ENCODE measurements at places on chromosomes 7 and 10. TPM values are rescaled to one million over a fixed set of nuclear protein-coding genes. Genes with fewer than 3 reads are reported as not detected.

Gene FRMD4A
- 38.3 TPM for total RNA-seq

Gene PSMA2
- total RNA-seq, result 55.1 TPM

- DNase-seq, result peak; percentile 77
Observed at GRCh38 chr10:30553626-30554439, 75.7 kb downstream of the LYZL2 start.

Gene IL15RA
- 36.7 TPM for total RNA-seq

DNA sequence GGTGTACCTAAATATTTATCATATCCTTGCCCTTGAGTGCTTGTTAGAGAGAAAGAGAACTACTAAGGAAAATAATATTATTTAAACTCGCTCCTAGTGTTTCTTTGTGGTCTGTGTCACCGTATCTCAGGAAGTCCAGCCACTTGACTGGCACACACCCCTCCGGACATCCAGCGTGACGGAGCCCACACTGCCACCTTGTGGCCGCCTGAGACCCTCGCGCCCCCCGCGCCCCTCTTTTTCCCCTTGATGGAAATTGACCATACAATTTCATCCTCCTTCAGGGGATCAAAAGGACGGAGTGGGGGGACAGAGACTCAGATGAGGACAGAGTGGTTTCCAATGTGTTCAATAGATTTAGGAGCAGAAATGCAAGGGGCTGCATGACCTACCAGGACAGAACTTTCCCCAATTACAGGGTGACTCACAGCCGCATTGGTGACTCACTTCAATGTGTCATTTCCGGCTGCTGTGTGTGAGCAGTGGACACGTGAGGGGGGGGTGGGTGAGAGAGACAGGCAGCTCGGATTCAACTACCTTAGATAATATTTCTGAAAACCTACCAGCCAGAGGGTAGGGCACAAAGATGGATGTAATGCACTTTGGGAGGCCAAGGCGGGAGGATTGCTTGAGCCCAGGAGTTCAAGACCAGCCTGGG, 11.4 kb downstream of the SERPINE1 start:
- peak; percentile 84 for DNase-seq

DNA sequence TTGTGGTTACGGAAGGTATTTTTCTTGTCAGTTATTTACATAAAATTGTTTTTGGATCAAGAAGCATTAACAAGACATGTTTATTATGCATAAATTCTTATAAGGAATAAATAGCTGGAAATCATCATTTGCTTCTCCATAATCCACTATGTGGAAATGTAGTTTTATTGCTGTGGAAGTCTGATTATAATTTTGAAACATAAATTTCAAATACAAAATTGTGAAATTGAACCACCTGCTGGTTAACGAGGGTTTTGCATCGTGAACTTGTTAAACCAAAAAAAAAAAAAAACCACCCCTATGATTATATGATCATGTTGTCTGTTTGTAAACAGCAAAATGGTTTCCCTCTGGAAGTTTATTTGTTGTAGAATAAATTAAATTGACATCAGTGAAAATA, 25.9 kb downstream of the ABRAXAS2 start:
- DNase-seq, result no peak

- no peak for DNase-seq
Observed at GRCh38 chr10:72425133-72425532, 70.4 kb upstream of the DNAJB12 start.

DNA sequence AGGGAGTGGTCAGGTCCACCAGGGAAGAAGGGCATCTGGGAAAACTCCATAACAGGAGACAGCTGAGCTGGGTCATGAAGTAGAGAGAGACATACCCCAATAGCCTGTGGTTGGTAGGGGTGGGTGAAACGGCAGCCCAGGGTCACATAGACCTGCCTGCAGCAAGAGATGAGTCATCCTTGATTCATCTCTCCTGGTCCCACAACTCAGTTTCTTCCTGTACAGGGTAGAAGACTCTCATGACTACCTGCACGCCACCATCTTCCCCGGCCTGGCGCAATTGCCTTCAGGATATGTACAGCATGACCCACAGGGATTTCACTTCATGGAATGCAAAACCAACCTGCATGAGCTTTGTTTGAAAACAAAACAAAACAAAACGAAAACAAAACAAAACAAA, 45.1 kb upstream of the ADAM12 start:
- no peak for DNase-seq

Gene SFXN4
- 20.8 TPM for total RNA-seq

GRCh38 chr10:101772895-101773761, 2.8 kb downstream of the FGF8 start:
- peak; percentile 25 for DNase-seq

- no peak for DNase-seq
Observed at GRCh38 chr10:21506351-21506750, 19.1 kb downstream of the SKIDA1 start.

- DNase-seq, result no peak
Observed at GRCh38 chr7:68269405-68269804, 1272.8 kb downstream of the TYW1 start.

GRCh38 chr7:44603193-44603592, 3.2 kb upstream of the OGDH start:
- no peak for DNase-seq

- DNase-seq, result no peak
Observed at GRCh38 chr10:89916468-89917215, 215.3 kb downstream of the KIF20B start.

- DNase-seq, result no peak
Observed at GRCh38 chr10:8255301-8255700, 200.8 kb downstream of the GATA3 start.

- no peak for DNase-seq
Observed at GRCh38 chr7:143315776-143316175, at the start of gene CLCN1. TSS of gene CLCN1 (plus strand) at chr7:143316111. CDS start at chr7:143316213, 102 bp downstream.

DNA sequence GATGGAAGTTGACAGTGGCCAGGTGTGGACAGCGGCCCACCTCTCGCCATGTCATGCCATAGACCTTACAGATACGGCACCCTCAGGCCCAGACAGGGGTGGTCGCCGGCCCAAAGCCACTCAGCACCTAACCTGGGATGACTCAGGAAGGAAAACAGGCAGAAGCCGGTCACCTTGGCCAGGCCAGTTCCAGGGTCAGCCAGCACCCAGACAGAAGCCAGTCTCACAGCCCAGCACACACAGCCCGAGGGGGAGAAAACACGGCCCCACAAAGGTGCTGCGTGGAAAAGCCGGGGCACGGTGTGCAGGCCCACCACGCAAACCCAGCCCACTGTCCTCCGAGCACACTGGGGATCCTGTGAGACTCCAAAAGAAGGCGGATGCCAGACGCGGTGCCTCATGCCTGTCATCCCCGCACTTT, 95.2 kb upstream of the DNAAF5 start:
- DNase-seq, result peak; percentile 53

Gene SLC18A2
- 5.2 TPM for total RNA-seq

- no peak for DNase-seq
Observed at GRCh38 chr7:81810476-81811155, 40.8 kb upstream of the HGF start.

DNA sequence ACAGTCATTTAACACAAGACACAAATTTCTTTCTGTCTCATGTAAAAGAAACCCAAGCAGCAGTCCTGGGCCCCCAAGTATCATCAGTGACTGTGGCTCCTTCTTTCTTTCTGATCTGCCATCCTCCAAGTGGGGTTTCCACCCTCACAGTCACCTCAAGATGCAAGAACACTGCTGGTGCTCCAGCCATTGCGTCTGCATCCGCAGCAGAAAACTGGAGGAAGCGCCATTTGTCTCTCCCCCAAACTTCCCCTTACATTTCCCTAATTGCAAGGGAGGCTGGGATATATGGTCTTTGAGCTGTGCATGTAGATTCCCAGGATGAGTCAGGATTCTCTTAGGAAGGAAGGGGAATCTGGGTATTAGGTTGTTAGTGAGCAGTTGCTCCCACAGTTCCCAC, 60.9 kb upstream of the GNA12 start:
- DNase-seq, result no peak

GRCh38 chr7:51235593-51236313, 80.9 kb downstream of the COBL start:
- DNase-seq, result no peak

DNA sequence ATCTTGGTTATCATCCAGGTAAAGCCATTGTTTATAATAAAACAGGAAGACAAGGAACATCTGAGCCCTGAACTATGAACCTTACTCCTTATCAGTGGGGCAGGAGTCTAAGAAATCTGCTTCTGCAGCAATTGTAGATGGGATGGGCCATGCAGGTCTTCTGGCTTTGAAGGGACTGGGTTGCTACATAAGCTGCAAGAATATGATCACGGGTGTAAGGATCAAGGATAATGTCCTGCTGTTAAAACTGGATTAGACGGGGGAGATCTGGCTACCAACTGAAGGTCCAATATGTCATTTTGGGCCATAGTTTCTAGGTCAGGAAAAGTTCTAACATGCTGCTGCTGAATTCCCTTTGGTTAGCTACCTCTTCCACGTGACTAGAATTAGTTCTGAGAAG, 1363.4 kb upstream of the CELF2 start:
- no peak for DNase-seq

DNA sequence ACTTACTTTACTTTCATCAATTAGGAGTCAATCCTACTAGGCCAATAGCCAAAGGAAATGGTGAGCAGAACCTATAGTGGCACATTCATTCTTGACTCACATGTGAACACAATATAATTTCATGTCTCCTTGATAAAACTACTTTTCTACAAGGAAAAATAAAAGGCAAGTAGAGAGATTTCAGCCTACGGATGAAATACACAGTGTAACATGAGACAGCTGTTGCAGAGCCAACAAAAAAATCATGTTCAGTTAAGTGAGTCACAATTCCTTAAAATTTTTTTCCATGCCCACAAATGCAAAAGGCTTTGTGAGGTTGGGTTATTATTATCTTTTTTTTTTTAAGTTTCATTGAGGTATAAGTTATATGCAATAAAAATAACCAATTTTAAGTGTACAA, 54.8 kb downstream of the GPR141 start:
- no peak for DNase-seq

DNA sequence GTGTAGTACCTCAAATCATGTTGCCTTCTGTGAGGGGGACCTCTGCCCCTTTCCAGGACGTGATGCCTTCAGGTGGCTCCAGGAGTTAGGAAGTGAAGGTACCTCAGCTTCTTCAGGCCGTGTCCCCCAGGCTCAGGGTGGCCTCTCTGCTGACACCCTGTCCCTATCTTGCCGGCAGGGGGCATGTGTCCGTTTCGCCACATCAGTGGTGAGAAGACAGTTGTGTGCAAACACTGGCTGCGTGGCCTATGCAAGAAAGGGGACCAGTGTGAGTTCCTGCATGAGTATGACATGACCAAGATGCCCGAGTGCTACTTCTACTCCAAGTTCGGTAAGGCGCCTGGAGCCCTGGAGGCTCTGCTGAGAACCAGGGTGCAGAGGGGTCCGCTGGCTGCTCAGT, 9.2 kb downstream of the CPSF4 start:
- DNase-seq, result no peak

- DNase-seq, result no peak
Observed at GRCh38 chr7:129295015-129295423, 70.2 kb downstream of the AHCYL2 start.

- DNase-seq, result no peak
Observed at GRCh38 chr7:101699881-101700823, 71.1 kb upstream of the MYL10 start.

DNA sequence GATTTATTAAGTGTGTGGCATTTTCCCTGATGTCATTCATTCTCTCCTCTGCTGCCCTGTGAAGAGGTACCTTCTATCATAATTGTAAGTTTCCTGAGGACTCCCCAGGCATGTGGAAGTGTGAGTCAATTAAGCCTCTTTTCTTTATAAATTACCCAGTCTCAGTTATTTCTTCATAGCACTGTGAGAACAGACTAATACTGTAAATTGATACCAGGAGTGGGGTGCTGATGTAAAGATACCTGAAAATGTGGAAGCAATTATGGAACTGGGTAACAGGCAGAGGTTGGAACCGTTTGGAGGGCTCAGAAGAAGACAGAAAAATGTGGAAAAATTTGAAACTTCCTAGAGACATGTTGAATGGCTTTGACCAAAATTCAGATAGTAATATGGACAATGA, 711.8 kb upstream of the GRM3 start:
- no peak for DNase-seq

DNA sequence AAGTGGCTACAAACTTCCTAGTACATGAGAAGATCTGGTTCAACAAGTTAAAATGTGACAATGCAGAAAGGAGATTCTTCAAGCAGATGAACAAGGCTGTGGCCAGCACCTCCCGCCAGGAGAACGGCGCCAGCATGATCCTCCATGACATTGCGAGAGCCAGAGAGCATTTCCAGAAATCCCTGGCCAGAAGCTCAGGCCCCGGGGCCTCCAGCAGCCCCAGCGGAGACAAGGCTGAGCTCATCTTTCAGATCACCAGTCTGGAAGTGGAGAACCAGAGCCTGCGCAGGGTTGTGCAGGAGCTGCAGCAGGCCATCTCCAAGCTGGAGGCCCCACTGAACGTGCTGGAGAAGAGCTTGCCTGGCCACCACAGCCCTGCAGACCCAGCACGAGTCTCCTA, 40.1 kb upstream of the ZNF273 start:
- no peak for DNase-seq

- DNase-seq, result no peak
Observed at GRCh38 chr10:78164702-78165101, 131.0 kb downstream of the RPS24 start.

Gene ACBD7
- total RNA-seq, result not detected
